ENCODE measurements at places on chromosomes 11 and 22. TPM values are rescaled to one million over a fixed set of nuclear protein-coding genes. Genes with fewer than 3 reads are reported as not detected.

The P2RX6 gene
- total RNA-seq: 0.42 TPM

DNA sequence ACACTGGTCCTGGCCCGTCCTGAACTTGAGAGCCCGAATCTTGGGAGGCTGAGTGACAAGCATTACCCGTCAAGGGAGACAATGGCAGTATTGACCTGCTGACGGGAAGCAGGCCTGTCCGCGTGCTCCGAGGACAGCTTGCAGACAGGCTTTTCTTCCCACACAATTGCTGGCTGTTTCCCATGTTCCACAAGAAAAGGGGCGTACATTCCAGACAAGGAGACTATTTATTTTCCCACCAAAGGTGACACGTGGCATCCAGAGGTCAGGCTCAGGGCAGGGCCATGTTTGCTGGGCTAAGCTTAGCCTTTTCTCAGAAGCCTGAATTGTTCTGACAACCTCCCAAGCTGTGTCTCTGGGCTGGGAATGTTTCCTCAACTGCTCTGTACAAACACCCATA is 86.9 kb upstream of the SPON1 start:
- peaks cover 5% of the 10 kb centered on the region for H3K36me3 ChIP-seq
- peaks cover 14% of the 10 kb centered on the region for H3K4me1 ChIP-seq
- DNase-seq: no peak
- no peak overlapping the region for H3K4me3 ChIP-seq
- no peak overlapping the region for H3K27ac ChIP-seq

DNA sequence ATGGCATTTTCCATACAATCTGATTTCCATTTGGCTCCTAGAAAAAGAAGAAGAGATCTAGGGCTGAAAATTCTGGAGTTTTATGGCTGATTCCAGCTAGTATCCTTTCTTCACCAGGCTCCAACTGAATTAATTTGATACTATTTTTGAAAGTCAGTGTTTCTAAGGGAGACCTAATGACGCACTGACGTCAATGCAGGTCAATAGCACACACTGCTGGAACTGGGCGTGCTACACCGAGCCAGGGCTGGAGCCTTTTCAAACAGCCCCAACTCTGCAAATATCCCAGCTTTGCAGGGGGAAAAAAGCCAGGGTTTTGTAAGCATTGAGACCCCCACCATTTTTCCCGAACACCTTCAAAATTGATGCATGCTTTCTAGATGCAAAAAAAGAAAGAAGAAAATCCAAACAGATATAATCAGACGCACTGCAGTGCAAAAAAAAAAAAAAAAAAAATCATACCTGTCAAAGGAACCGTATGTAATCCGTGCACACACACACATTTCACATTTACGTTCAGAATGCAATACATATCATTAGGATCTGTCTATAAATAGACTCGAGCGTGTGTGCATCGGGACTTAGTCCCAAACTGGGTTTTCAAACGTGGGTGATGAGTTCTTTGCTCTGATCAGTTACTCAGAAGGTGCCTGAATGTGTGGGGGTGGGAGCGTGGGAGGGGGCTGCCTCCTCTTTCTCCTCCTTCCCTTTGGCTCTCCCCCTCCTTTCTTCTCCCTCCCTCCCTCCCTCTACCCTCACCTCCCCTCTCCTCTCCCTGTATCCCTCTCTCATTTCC is 124.5 kb upstream of the HSD17B12 start:
- no peak for DNase-seq
- no peak overlapping the region for H3K27ac ChIP-seq
- H3K4me1 ChIP-seq: peaks cover 11% of the 10 kb centered on the region
- peaks cover 86% of the 10 kb centered on the region for H3K27me3 ChIP-seq
- no peak overlapping the region for H3K4me3 ChIP-seq

GRCh38 chr11:64396079-64396591 is 37.2 kb downstream of the RPS6KA4 start:
- H3K27ac ChIP-seq: no peak overlapping the region
- no peaks in the 10 kb centered on the region for H3K36me3 ChIP-seq
- H3K4me1 ChIP-seq: peaks cover 11% of the 10 kb centered on the region

DNA sequence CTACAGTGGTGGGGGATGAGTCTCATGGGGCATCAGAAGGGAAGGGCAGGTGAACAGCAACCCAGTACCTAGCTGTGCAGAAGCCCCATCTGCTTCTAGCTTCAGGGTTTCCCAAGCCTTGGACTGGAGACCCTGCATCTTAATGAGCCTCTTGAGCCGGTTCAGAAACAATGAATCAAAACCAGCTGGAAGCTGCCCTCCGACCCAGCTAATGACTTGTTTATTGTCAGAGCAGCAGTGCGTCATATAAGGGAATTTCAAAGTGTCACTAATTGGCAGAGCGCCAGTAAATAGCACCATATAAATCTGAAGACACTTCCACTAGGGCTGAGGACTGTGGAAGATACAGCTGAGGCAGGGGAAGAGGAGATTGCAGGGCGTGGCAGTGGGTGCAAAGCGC is 57.5 kb downstream of the RPUSD4 start:
- H3K4me3 ChIP-seq: no peak overlapping the region
- peak; percentile 3 for DNase-seq
- no peak overlapping the region for H3K27ac ChIP-seq
- peaks cover 7% of the 10 kb centered on the region for H3K4me1 ChIP-seq

GRCh38 chr11:73216465-73216864 is 1.6 kb upstream of the P2RY2 start:
- no peak for DNase-seq
- H3K36me3 ChIP-seq: no peaks in the 10 kb centered on the region
- H3K4me3 ChIP-seq: peak overlapping the region; percentile 73
- peaks cover 18% of the 10 kb centered on the region for H3K27me3 ChIP-seq
- no peak overlapping the region for H3K27ac ChIP-seq

All from Calu3 (cell line).